Stimulated activated CD4-positive, alpha-beta T cell treated with anti-CD3 and anti-CD28 coated beads, TNF-alpha, amount 100 ng/mL, for 1 hour (primary cell): ENCODE measurements at places on chromosomes 1 and 21.

DNA sequence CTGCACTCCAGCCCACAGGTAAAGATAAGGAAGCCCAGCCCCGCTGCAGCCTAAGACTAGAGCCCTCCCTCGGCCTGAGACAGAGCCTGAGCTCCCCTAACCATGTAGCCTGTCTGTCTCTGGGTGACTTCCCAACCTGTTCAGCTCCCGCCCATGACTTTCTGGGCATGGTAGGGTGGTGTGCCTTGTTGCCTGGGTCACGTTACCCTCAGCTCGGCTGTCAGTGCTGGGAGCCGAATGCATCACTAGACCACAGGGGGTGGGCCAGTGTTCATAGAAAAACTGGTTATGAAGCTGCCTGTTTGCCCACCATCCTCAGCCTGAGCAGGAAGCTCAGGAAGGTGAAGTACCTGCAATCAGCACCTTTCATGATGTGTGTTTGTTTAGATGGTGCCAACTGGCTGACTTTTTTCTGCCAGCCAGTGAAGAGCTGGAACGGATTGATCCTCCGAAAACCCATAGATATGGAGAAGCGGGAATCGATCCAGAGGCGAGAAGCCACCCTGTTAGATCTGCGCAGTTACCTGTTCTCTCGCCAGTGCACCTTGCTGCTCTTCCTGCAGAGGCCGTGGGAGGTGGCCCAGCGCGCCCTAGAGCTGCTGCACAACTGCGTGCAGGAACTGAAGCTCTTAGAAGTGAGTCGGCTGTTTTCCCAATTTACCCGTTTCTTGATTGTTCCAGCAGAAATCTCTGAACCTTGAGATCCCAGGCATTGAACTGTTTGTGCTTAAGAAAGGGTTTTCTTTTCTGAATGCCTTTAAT is 43.9 kb upstream of the PWP2 start:
- no peak for DNase-seq

DNA sequence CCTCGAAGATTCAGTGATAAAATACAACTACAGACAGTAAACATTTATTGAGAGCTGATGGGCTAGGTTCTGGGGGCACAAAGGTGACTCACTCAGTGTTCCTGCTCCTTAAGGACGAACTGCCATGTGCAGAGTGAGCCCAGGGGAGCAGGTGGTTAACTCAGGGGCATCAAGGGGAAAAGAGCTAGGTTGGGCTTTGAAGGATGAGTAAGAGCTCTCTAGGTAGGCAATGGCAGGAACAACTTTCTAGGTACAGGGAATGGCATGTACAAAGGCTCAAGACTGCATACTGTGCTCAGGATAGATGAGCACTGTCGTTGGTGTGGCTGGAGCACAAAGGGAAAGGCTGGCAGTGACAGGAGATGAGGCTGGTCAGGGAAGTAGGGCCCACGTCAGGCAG is 16.6 kb upstream of the EPB41 start:
- DNase-seq, result no peak

GRCh38 chr1:114467491-114467890 is 43.5 kb downstream of the TRIM33 start:
- DNase-seq, result no peak

DNA sequence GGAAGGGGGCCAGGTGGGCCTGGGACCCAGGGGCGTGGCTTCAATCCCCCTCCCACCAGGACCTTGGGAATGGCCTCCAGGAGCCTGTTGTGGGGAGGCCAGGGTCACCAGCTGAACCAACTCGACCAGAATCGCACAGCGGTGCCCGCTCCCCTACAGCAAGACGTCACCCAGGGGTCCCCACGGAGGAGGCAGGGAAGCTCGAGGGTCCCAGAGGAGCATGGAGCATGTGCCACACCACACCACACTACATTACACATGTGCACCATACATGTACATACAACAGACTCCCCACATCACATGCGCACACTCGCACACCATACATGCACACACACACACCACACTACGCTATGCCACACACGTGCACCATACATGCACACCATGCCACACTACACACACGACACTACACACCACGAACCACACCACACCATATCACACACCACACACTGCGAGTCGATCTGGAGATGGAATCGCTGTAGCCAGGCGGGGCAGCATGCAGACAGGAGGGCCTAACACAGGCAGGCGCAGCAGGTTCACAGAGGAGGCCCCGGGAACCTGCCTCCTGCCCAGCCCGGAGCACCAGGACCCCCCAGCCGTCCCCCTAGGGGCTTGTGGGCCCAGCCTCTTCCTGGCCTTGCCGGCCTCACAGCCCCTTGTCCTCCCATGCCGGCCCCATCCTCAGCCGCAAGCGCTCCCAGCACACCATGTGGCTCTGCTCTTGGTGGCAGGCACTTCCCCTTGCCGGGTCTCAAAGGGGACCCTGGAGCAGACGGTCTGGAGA is 596 bp downstream of the ITGB2 start:
- DNase-seq, result no peak

DNA sequence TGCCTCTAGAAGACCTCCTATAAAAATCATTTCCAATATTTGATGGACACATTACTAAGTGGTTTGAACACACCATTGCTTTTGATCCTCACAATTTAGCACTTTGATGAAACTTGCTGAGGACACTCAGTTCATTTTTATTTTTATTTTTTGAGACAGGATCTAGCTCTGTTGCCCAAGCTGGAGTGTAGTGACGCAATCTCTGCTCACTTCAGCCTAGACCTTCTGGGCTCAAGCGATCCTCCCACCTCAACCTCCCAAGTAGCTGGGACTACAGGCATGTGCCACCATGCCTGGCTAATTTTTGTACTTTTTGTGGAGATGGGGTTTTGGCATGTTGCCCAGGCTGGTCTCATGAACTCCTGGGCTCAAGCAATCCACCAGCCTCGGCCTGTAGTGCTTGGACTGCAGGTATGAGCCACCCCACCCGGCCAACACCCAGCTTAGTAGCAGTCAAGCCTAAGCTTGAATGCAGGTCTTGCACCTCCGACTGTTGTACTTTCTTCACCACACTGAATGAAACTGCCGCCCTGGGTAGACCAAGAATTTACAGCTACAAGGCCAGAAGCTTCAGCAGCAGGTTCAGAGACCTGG is 24.8 kb upstream of the ATP2B4 start:
- no peak for DNase-seq

DNA sequence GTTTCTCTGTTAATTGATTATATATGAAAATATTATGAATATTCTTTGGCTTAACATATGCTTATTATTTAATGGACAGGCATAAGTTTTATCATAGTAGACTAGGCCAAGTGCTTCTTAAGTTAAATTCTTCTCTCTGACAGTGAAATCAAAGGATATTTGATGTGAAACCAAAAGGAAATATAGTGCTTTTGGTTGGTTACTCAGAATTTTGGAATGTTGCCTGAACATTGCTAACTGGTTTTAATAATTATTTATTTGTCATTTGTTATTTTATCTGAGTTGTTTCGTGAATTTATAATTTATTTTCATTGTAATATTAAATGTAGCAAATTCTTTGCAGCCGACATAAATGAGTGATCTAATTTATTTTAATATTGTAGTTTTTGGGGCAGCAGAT is 18.3 kb downstream of the HOOK1 start:
- no peak for DNase-seq

DNA sequence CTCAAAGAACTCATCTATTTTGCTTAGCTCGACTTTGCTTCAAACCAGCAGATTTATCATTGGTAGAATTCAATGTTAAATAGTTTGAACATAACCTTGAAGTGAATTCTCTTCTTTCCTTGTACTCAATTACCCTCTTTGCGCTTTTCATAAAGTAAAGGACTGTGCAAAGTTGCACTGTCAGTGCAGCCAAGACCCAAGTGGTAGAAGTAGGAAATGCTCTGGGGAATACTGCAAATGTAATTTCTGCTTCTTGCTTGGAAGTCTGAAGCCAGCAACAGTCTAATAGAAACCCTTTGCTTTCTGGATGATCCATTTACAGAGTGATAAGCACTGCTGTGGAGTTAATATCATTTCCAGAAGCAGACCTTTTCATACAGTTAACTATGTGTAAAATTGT is 936.7 kb upstream of the TMPRSS15 start:
- DNase-seq, result no peak
